Stimulated activated naive CD4-positive, alpha-beta T cell treated with Interleukin-2 at 50 U/mL for 16 hours (primary cell): ENCODE measurements at places on chromosomes 5 and 9.

- DNase-seq: no peak
These were observed 106.6 kb downstream of the PALM2AKAP2 start for GRCh38 chr9:109886617-109887016.

GRCh38 chr5:24633715-24634325 lies 11.0 kb downstream of the CDH10 start:
- DNase-seq: no peak

DNA sequence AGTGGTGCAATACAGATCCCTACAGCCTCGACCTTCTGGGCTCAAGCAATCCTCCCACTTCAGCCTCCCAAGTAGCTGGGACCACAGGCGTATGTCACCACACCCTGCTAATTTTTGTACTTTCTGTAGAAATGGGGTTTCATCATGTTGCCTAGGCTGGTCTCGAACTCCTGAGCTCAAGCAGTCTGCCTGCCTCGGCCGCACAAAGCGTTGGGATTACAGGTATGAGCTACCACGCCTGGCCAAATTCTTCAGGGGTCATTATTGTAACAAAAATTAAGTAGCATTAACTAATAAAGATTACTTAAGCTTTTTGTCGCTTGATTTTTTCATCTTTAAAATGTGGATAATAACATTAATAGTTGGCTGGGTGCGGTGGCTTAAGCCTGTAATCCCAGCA lies 195.3 kb upstream of the IER5L start:
- DNase-seq: no peak

GRCh38 chr5:5585751-5586341 lies 163.4 kb downstream of the ICE1 start:
- DNase-seq: no peak

DNA sequence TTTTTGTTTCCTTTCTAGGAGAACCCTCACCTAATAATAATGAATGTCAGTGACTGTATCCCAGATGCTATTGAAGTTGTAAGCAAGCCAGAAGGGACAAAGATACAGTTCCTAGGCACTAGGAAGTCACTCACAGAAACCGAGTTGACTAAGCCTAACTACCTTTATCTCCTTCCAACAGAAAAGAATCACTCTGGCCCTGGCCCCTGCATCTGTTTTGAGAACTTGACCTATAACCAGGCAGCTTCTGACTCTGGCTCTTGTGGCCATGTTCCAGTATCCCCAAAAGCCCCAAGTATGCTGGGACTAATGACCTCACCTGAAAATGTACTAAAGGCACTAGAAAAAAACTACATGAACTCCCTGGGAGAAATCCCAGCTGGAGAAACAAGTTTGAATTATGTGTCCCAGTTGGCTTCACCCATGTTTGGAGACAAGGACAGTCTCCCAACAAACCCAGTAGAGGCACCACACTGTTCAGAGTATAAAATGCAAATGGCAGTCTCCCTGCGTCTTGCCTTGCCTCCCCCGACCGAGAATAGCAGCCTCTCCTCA lies 87.1 kb downstream of the OSMR start:
- no peak for DNase-seq
